Neural progenitor cell (in vitro differentiated cells): ENCODE measurements at places on chromosomes 13 and 19.
A peak's percentile ranks its signal among the peaks of the same experiment; 100 is the strongest.

DNA sequence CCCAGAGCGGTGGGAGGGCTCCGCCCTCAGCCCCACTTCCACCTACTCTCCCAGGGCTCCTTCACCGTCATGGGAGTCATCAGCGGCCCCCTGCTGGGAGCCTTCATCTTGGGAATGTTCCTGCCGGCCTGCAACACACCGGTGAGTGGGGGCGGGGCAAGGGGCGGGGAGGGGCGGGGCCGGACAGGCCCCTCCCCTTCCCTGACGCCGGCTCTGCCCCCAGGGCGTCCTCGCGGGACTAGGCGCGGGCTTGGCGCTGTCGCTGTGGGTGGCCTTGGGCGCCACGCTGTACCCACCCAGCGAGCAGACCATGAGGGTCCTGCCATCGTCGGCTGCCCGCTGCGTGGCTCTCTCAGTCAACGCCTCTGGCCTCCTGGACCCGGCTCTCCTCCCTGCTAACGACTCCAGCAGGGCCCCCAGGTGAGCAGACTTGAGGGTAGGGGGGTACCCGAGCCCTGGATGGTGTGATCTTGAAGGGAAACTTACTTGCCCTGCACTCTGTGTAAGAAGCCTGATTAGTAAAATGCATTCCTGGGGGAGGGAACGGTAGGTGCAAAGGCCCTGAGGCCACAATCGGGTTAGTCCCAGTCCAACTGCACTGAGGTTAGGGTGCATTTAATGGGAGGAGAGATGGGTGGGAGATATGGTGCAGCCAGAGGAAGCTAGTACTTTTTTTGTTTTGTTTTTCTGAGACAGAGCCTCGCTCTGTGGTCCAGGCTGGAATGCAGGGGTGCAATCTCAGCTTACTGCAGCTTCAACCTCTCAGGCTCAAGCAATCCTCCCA, 12.1 kb downstream of the SLC5A5 start:
- DNase-seq = no peak

GRCh38 chr13:31818236-31818635, 78.9 kb downstream of the RXFP2 start:
- DNase-seq = no peak

GRCh38 chr13:67821606-67822005, 591.5 kb upstream of the PCDH9 start:
- DNase-seq = no peak

DNA sequence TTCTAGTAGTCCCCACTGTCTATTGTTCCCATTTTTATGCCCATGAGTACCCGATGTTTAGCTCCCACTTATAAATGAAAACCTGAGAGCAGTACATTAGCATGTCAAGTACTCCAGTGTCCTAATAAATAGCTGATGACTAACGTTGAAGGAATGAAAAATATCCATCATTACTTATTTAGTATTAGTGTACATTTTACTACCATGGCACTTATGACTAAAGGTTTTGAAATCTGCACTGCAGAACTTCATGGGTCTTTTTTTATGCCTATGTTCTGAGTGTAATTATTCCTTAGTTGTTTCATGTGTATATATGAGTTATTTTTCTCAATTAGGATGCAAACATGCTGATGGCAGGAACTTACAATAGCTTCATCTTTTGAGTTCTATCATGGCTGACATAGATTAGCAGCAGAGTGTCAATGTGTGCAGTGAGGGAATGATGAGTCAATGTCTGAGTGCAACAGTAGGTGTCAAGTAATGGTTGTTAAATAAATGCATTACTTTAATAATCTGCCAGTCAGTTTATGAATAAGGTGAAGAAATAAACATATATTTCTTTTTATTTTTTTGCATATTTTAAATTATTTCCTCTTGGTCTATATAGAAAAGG, 188.4 kb downstream of the ITGBL1 start:
- no peak for DNase-seq

- no peak for DNase-seq
Measured at GRCh38 chr13:32330441-32330840, 15.1 kb downstream of the BRCA2 start.

GRCh38 chr13:99677116-99677951, 176.1 kb downstream of the TM9SF2 start:
- no peak for DNase-seq

GRCh38 chr19:46221981-46222610, 7.4 kb upstream of the IGFL1 start:
- DNase-seq = no peak

GRCh38 chr19:53600217-53600616, 31.6 kb upstream of the DPRX start:
- DNase-seq = no peak

DNA sequence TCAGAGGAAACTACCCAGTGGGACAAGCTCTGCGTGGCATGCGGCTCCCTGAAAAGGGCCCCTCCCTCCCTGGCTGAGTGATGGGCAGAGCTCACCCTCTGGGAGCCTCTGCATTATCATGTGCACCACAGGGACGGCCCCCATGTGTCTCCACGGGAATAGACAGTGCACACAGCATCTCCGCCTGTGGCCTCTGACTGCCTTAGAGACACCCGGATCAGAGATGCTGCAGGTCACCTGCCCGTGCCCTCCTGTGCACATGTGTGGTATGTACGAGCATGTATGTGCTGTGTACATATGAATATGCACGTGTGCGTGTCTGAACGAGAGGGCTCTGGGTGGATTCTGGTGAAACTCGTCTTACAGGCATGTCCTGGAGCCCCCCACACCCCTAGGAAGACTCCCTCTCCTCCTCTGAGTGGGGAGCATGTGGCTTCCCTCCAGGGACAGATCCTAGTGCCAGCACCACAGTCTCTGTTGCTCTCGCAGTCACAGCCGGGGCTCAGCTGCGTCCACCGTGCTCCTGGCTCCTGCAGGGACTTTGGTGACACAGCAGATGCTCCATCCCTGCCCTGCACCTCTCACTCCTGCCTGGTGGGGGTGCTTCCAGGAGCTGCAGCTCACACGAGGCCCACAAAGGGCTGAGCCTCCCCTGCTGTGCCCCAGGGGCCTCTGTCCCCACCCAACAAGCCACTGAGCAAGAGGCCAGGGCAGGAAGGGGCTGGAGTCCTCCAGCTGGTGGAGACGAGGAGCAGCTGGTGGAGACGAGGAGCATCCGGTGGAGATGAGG, 19.6 kb downstream of the C13orf46 start:
- no peak for DNase-seq

- no peak for DNase-seq
Measured at GRCh38 chr13:104460554-104460953, 1394.3 kb upstream of the SLC10A2 start.

DNA sequence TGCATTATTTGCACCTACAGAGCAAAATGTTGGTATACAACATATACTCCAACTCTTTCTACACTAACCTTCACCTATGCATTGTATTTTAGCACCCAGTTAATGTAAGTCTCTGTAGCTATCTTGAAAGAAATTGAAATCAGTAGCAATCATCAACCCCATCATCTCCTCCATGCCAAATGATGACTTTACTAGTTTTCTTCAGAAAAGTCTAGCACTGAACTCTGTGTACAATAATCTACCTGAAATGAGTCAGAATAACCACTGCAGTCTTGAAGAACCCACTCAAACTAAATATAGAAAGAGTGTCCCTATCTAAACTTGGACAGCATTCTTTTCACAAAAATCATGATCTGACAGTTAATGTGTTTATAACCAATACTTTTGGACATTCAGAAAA, 9.8 kb downstream of the IRS2 start:
- DNase-seq = no peak

- peak; percentile 16 for DNase-seq
Measured at GRCh38 chr19:19489804-19490204, 25.5 kb downstream of the TSSK6 start.

DNA sequence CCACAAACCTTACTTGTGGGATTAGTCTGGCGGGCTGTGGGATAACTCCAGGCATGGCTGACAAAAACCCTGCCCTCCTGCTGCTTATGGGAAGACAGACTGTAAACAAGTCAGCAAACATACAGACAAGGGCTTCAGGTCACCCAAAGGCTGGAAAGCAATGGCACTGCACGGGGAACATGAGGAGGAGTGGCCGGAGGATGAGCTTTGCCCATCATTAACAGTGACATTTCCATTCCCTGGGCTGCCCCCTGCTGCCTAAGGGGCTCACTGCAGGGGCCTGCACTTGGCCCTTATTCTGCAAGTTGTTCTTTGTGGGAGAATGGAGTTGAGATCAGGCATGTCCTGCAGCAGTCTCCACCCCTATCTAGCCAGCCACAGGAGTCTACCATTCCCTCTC, 91.3 kb downstream of the UQCRFS1 start:
- DNase-seq = peak; percentile 39

DNA sequence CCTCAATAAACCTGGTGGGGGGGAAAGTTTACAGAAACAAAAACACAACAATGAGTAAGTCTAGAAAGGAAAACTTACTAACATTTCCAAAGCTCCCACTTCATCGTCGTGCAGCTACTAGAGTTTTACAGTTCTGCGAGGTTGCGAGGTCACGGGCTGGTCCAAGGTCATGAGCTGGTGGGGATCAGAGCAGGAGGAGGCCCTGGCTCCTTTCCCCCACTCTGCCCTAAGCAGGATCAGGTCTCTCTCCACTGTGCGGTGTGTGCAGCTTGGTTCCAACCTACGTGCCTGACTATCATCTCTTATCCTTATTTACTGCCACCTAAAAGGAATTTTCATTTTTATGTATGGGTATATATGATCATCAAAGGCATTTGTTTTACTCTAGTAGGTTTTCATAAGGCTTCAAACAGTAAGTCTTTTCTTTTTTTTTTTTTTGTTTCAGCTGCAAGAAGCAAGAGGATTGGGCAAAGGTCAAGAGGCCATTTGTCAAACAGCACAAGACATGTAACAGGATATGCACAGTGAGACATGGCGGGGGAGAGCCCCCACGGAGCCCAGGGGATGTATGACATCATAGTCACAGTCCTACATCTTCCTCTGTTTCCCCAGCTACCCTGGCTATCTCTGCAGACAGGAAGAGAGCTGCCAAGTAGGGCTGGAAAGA, 76.6 kb upstream of the POMP start:
- no peak for DNase-seq

GRCh38 chr19:44866664-44867063, 20.6 kb downstream of the NECTIN2 start:
- DNase-seq = no peak

- DNase-seq = no peak
Measured at GRCh38 chr13:63351533-63351932, 1935.9 kb upstream of the PCDH20 start.

GRCh38 chr19:49718511-49718910, 27.6 kb downstream of the CPT1C start:
- DNase-seq = no peak

GRCh38 chr13:82878536-82878935, 1003.7 kb downstream of the SLITRK1 start:
- no peak for DNase-seq

- DNase-seq = no peak
Measured at GRCh38 chr19:41401483-41401882, 3.9 kb downstream of the BCKDHA start.

GRCh38 chr13:105655046-105655445, 880.4 kb downstream of the EFNB2 start:
- no peak for DNase-seq
